ENCODE measurements at places on chromosomes 1 and 21. TPM values are rescaled to one million over a fixed set of nuclear protein-coding genes. Genes with fewer than 3 reads are reported as not detected.

RAB25 gene
- total RNA-seq = not detected

SNRPE gene
- 86.9 TPM for total RNA-seq

RNU1-4 gene
- under 0.01 TPM for total RNA-seq

AKIRIN1 gene
- 42.8 TPM for total RNA-seq

FCRL2 gene
- not detected for total RNA-seq

DCDC2B gene
- total RNA-seq = not detected

SLC45A1 gene
- total RNA-seq = 0.78 TPM

FAM72D gene
- 3.5 TPM for total RNA-seq

SAMD13 gene
- total RNA-seq = 2.6 TPM

DMBX1 gene
- not detected for total RNA-seq

ZYG11B gene
- 46.5 TPM for total RNA-seq

SERPINC1 gene
- total RNA-seq = not detected

FAM131C gene
- 0.20 TPM for total RNA-seq

ATP6V1G3 gene
- not detected for total RNA-seq

TSPAN2 gene
- total RNA-seq = 0.39 TPM

DUSP12 gene
- 38.8 TPM for total RNA-seq

KPRP gene
- not detected for total RNA-seq

HOOK1 gene
- total RNA-seq = not detected

LYST gene
- total RNA-seq = 9.2 TPM

SYNC gene
- total RNA-seq = 11.8 TPM

CELF3 gene
- total RNA-seq = not detected

MAB21L3 gene
- not detected for total RNA-seq

Data from pulmonary artery endothelial cell (primary cell).